NCI-H526 (cell line): ENCODE measurements at places on chromosomes 4 and X.

GRCh38 chr4:148017801-148018200 lies 285.9 kb downstream of the ARHGAP10 start:
- DNase-seq, result no peak

GRCh38 chr4:22739968-22740367 lies 47.2 kb downstream of the GBA3 start:
- no peak for DNase-seq

DNA sequence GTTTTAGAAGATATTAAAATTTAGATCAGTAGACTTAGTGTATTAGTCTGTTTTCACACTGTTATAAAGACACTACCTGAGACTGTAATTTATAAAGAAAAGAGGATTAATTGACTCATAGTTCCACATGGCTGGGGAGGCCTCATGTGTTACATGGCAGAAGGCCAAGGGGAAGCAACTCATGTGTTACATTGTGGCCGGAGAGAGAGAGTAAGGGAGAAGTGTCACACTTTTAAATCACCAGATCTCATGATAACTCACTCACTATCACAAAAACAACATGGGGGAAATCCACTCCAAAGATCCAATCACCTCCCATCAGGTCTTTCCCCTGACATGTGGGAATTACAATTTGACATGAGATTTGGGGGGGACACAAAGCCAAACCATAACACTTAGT lies 1159.7 kb upstream of the PCDH7 start:
- DNase-seq, result no peak

DNA sequence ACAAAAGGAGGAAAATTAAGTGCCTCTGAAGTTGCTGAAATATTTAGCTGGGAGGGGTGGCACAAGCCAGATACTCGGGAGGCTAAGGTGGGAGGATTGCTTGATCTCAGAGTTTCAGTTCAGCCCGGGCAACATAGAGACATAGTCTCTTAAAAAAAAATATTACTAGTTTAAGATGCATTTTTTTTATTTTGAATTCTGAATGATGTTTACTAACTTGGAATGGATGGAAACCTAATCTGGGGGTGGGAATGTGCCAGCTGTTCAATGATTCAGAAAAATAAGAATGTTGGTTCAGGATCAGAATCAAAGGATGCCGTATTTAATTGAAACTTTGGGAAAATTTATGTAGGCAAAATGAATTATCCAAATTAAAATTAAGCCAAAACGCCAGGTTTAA lies 167.2 kb upstream of the ANK2 start:
- no peak for DNase-seq

DNA sequence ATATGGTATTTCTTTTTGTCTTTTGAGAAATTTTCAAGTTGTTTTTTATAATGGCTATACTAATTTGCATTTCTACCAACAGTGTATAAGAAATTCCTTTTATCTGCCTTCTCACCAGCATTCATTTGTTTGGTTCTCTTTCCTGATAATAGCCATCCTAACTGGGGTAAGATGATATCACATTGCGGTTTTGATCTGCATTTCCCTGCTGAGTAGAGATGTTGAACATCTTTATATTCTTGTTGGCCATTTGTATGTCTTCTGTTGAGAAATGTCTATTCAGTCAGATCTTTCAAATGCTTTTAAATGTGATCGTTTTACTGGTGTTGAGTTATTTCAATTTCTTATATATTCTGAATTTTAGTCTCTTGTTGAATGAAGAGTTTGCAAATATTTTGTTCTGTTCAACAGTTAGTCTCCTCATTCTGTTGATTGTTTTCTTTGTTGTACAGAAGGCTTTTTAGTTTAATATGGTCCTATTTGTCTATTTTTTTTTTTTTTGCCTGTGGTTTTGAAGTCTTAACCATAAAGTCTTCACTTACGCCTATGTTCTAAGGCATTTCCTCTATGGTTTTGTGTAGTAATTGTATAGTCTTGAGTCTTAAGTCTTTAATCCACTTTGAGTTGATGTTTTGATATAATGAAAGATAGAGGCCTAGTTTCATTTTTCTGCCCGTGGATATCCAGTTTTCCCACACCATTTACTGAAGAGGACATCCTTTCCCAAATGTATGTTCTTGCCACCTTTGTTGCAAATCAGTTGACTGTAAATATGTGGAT lies 1566.9 kb downstream of the STIM2 start:
- no peak for DNase-seq

DNA sequence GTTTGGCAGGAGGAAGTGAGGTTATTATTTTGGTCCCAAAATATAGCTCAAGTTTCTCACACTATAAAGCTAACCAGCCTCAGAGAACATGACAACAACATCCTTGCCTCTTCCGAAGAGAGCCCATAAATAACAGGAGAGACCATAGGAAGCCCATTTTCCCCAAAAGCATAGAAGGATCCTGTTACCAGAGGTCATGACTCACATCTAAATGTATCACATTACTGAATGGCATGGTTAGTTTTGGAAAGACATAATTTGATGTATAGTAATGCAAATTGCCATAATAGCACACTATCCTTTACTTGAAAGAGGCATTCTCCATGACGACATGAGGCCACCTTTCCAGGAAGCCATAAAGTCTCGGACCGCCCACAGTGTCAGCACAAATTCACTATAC lies 238.8 kb upstream of the GRIA3 start:
- DNase-seq, result no peak

DNA sequence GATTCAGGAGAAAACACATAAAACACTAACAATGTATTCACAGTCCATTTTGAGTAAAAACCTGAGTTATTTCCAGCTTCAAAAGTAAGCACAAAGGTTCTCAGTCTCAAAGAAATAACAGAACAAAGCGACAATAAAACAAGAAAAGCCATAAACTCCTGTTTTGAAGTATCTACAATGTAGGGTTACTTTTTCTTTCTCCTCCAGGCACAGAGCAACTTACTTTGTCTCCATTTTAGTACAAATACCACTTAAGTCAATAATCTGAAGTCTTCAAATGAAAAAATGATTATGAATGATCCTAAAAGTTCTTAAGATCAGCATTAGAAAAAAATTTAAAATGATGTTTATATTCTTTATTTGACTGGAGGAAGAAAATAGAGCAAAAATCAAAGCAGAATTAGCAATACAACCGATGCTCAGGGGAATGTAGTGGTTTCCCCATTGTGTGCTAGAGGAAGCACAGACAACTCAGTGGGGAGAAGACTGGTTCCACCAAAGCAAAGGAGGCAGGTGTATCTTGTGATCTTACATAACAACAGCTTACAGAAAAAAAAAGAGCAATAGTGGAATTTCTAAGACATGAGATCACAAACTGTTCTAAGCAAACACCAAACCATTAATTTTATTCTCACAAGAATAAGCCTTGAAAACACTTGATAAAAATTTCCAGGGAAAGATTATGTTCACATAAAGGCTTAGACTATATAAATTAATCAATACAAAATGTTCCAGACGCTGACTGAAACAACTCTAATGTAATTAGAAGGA lies 35.1 kb downstream of the EPHA5 start:
- no peak for DNase-seq

DNA sequence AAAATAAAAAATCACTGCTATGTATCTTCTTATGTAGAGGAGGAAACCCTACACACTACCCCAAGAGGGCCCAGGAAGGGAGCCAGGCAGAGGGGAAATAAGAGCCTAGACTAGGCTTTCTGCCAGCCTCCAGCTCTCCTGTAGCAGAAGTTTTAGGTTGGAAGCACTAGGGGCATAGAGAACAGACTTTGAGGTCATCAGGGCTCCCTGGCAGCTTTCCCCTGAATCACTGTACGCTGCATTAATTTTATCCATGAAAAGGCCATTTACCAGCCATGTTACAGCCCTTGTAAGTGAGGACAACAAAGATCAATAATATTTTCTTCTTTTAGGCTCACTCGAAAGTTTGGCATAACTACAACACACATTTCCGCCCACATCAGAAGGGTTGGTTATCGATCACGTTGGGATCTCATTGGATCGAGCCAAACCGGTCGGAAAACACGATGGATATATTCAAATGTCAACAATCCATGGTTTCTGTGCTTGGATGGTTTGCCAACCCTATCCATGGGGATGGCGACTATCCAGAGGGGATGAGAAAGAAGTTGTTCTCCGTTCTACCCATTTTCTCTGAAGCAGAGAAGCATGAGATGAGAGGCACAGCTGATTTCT lies 24.7 kb downstream of the RPL9 start:
- no peak for DNase-seq

- DNase-seq, result no peak
Observed at GRCh38 chr4:181728305-181728966, 514.8 kb upstream of the TENM3 start.

GRCh38 chr4:52051615-52052474 lies 741 bp downstream of the SPATA18 start:
- DNase-seq, result peak; percentile 80

DNA sequence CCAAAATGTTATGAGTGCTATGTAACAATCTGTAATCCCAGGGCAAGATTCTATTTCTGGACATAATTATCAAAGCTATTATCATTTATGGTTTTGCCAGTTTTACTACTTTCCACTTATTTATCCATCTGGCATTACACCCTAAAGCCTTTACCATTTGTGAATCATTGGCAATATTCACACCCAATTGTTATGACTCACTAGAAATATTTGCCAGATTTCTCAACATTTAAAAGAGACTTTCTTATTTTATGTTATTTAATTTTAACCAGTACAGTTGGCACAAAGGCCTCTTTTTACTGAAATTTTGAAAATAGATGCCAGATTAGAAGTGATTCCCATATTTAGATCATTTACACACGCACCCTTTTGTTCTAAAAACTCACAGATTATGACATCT lies 242.7 kb upstream of the WDFY3 start:
- DNase-seq, result no peak

GRCh38 chr4:118911238-118911703 lies 22.6 kb downstream of the SYNPO2 start:
- no peak for DNase-seq

DNA sequence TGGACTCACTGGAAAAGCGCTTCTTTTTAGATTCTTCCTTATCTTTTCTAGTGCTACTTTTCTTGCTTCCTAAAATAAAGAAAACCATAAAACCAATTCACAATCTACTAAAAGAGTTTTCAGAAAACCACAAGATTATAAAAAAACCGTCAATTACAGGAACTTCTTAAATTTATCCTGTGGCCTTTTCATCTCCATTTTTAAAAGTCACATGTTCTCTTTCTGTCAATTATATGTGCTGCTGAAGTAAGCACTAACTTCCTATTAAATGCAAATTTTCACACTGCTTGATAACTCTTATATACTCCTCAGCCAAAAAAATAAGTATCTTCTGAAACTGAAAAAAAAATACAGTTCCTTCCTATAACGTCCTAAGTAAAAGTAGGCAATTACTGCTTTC lies 32.8 kb downstream of the CENPC start:
- no peak for DNase-seq

DNA sequence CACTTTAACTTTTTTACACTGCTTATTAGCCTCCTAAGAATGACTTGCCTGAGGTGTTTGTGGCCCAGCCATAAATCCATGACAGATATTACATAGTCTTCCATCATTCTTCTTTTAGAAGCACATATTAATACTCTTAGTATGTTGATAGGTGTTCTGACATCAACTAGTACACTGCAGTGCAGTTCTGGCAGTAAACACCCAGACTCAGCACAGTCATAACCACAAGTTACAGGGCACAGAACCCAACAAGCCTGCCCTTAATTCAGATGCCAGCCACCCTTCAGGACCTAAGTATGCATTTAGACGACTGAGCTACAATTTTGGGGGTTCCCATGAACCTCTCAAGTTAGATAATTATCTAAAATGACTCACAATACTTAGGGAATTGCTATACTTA lies 36.5 kb upstream of the GUCY1B1 start:
- no peak for DNase-seq

GRCh38 chrX:20412871-20413486 lies 146.3 kb upstream of the RPS6KA3 start:
- DNase-seq, result no peak

- no peak for DNase-seq
Observed at GRCh38 chr4:176300565-176300964, 19.2 kb upstream of the SPCS3 start.

DNA sequence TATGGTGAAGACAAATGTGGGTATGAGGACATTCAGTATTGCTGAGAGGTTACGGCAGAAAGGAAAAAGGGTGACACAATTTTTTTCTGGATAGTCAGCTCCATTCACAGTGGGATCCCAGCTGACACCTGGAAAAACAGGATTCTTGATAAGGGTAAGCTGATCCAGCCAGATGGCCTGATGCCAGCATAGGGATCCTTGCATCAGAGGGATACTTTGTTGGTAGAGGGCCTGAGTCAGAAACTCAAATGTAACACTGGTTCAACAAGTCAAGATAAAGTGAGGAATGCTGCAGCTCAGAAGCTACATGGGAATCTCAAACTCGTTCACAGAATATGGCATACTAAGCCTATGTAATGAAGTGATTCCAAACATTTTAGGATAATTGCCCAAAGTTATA lies 726.7 kb downstream of the C4orf33 start:
- DNase-seq, result no peak

DNA sequence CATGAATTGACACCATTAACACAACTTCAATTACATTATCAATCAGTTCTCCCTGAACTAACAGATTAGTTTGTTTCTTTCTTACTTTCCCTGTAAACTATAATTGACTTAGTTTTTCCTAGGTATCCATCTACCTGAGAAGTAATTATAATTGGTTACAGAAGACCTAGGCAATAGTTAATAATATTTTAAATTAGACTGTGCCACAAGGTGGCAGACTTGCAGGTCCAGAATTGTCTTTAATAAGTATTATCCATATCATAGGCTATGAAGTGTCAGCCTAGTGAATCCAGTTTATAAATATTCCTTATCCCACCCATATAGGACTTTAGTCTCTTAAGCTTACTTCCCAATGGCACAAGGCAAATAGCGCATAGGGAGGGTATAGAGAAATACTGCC lies 48.9 kb upstream of the FAM47B start:
- peak; percentile 31 for DNase-seq

DNA sequence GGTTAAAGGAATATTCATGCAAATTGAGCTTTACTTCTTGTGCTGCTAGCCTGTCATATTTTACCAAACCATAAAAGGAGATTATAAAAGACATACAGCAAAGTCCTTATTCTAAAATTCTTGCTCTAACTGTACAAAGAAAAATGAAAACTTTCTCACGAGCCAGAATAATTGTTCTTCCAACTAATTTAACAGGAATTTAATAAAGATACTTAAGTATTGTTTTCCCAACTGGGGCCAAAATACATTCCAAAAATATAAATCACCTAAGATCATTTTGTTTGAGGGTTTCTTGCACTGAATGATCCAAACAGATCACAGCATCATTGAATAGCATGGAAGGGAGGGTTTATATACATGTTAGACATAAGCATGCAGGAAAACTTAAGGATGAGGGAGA lies 127.1 kb upstream of the PCDH18 start:
- DNase-seq, result no peak

GRCh38 chr4:158169506-158169905 lies 3.3 kb downstream of the GASK1B start:
- no peak for DNase-seq

- no peak for DNase-seq
Observed at GRCh38 chr4:87939978-87940690, 35.4 kb upstream of the SPP1 start.
